ENCODE measurements at places on chromosomes 3 and 15.

GRCh38 chr3:99668044-99668443 is 29.6 kb downstream of the COL8A1 start:
- DNase-seq = no peak

- no peak for DNase-seq
Observed at GRCh38 chr15:32105258-32106241, 75.2 kb downstream of the CHRNA7 start.

- DNase-seq = no peak
Observed at GRCh38 chr3:54863786-54864185, 64.1 kb downstream of the LRTM1 start.

- DNase-seq = no peak
Observed at GRCh38 chr3:187107989-187108388, 31.3 kb downstream of the RPL39L start.

GRCh38 chr3:46574243-46574646 is 8.1 kb upstream of the LRRC2 start:
- no peak for DNase-seq

DNA sequence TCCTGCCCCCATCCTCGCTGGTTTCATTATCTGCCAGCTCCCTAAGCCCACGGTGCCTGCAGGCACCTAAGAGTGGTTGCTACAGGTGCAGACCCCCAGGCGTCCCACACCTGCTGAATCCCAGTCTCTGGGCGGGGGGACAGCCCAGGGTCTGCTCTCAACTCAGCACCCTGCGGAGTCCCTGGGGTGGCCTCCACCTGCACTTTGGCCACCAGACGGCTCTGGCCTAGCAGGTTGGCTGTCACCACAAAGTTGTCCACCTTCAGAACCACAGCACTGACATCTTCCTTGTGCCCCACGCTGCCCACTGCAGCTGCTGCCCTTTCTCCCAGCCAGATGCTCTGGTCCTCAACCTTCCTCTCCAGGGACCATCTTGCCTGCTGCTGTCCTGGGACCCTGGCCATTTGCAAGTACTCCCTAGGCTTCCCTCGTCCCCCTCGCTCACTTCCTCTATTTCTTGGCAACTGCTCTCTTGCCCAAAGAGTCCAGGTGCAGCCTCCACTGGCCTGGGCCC is 34.9 kb upstream of the SNRPA1 start:
- DNase-seq = no peak

- no peak for DNase-seq
Observed at GRCh38 chr3:38655708-38656300, 6.3 kb upstream of the SCN5A start.

- no peak for DNase-seq
Observed at GRCh38 chr15:44075535-44075934, 119.5 kb downstream of the FRMD5 start.

DNA sequence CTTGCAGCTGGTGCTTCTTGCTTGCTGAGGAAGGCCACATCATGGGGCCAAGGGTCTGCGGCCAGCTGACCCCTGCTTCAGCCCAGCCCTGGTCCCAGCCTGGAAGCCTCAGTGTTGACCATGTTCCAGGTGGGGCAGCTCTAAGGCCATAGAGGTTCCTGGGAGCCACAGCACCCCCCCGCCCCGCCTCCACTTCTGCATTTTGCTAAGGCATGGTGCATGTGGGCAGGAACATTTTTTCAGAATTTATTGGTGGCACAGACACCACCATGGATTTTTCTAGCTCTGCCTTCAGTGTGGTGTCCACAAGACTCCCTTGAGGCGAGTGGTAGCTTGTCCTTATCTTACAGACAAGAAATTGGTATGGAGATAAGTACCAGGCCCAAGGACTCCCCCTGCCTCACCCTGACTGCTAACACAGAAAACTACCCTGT is 1.9 kb upstream of the CHST14 start:
- DNase-seq = no peak

- no peak for DNase-seq
Observed at GRCh38 chr3:172562871-172563865, 39.9 kb upstream of the TNFSF10 start.

GRCh38 chr3:182795389-182795782 is 2.1 kb downstream of the ATP11B start:
- no peak for DNase-seq

GRCh38 chr3:134656211-134656800 is 5.5 kb upstream of the KY start:
- DNase-seq = no peak

DNA sequence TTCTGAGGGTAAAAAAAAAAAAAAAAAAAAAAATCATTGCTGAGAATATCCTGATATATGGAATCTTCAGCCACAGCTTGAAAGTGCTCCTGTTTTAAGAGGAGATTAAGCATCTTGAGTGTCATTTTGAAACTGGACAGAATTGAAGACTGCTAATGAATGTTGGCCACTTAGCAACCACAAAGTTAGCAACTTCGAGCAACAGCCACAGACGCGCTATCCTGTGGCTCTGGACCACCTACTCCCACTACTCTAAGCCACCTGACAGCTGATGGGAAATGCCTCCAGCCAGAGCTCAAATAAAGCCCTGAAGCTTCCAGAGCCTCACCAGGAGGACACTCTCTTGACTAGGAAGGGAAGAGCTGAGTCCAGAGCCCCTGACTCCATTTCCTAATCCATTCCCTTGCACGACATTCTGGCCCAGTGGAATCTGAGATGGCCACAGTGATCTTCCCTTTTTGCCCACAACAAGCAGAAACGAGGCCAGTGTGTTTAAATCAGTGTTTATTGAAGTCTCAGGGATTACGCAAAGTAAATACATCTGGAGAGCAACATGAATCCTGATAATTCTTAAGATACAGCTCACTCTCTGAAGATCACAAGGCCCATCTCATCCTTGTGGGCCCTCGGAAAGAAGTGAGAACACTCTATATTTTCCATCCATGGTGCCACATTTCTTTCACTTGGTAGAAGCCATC is 58.6 kb downstream of the TMEM212 start:
- DNase-seq = no peak

DNA sequence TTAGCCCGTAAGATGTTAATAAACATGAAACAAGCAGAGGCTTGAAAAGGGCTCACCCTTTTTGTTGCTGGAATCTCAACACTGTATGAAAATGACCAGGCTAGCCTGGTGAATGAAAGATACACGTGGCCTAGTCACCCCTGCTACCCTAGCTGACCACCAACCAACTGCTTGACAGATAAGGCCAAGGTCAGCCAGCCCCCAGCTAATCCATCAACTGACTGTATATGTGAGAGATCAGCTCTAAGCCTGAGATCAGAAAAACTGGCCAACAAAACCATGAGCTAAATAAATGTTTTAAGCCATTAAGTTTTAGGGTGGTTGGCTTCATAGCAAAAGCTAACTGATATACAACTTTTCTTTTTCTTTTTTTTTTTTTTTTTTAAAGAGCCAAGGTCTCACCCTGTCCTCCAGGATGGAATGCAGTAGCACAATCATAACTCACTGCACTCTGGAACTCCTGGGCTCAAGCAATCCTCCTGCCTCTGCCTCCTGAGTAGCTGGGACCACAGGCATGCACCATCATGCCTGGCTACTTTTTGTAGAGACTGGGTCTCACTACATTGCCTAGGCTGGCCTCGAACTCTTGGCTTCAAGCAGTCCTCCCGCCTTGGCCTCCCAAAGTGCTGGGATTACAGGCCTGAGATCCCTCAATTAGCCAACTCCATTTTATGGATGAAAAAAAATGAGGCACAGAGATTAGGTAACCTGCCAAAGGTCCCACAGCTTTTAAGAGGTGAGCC is 34.6 kb downstream of the SH3BP5 start:
- DNase-seq = peak; percentile 31

- DNase-seq = no peak
Observed at GRCh38 chr3:158313338-158313927, 203.5 kb downstream of the RSRC1 start.

- no peak for DNase-seq
Observed at GRCh38 chr3:128895843-128896697, 16.6 kb downstream of the ACAD9 start.

DNA sequence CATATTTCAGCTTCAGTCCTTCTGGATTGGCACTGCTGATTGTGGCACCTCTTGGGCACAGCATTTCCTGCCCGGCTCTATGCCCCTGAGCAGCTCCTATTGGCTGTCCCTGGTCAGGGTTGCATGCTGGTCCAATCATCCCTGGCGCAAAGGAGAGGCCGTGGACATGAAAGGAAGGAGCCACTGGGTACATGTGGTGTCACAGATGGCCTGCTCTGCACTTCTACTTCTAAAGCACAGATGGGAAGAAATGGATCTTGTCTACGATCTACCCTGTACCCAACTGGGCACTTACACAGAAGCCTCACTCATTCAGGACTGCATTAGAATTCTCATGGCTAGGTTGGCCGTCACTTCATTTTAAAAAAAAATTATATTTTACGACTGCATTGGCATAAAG is 232.5 kb downstream of the SHQ1 start:
- no peak for DNase-seq

Data from suprapubic skin (tissue), 4 donors.